RWPE2 (cell line): ENCODE measurements at places on chromosomes 4 and X.

- DNase-seq = no peak
These were observed 302.2 kb downstream of the ARAP2 start for GRCh38 chr4:35942092-35942491.

GRCh38 chrX:46367491-46367890 lies 177.7 kb downstream of the ZNF674 start:
- no peak for DNase-seq

DNA sequence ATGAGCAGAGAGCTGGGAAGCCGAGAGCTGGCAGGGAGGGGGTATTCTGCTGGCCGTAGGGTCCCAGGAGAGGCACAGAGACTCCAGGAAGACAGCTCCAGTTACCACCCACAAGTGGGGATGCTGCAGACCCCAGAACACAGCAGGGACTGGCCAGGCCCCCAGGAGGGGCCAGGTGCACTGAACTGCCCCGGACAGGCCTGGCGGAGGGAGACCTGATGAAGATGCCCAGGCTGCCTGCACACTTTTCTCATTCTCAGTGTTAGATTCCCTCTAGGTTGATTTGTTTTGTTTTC lies 110.8 kb downstream of the CPZ start:
- DNase-seq = no peak

- no peak for DNase-seq
These were observed 63.3 kb downstream of the NOCT start for GRCh38 chr4:139078926-139079325.

- DNase-seq = no peak
These were observed 112.2 kb downstream of the AGTR2 start for GRCh38 chrX:116282751-116283150.

DNA sequence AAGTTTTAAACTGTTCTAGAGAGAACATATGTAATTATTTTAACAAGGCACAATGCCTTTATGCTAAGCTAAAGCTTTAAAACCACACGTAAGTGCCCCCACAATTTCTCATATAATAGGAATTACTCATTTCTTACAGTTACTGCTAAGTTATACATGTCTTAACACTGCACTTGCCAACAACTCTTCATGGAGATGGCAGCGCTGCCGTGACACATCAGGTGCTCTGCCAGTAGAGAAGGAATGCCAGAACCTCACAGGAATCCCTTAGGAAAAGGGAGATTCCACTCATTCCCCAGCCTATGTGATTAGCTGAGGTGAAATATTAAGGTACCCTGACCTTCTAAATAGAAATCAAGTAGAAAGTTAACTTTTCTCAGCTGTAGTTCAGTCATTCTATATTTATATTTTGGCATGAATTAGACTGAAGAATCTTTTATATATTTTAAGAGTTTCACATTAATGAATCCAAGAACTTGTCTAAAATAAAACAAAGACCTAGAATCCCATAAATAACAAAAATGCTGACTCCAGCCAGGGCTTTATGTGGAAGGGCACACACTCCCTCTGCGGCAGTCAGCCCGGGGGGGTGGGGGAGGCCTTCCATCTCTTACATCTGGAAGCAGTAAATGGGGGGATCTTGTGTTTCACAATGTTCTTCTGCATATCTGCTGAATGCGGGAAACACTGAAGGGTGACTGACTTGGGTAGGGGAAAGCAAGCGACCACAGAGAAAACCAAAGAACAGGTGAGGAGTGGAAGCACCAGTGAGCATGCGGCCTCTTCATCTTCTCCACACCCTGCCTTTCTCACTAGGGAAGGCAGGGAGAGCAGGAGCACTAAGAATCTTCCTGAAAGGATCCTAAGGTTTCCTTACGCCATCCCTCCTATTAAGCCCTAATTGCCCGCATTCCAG lies 23.7 kb downstream of the ACSL1 start:
- no peak for DNase-seq

DNA sequence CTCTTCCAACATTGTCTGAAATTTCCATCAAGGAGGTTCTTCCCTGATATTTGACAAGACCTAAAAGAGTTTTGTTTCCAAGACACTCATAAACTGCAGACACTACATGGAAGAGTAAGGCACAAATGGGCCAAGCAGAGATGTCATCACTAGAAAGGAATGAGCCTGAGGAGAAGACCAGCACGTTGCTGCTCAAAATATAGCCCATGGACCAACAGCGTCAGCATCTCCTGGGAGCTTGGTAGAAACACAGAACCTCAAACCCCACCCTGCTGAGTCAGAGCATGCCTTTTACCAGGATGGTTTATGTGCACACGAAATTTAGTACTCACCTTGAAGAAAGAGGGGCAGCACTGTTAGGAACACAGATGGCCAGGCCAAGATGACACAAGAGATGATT lies 128.7 kb upstream of the MID1 start:
- DNase-seq = no peak

DNA sequence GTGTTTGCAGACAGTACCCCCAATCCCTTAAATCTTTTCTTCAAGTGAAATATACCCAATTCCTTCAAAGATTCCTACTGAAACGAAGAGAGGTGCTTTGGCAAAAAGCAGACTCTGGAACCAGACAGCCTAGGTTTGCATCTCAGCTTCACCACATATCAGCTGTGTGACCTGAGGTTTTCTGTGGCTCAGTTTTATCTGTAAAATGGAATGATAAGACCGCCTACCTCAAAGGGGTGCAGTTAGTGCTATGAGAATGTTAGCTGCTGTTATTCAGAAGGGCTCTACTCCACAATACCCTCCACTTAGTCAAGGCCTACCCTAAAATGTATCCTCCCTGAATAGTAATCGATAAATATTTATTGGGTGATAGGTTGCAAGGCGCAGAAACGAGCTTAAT lies 664 bp downstream of the PIR start:
- no peak for DNase-seq

- DNase-seq = no peak
These were observed 96.7 kb downstream of the SRPX start for GRCh38 chrX:38124000-38124399.

GRCh38 chrX:31036895-31037294 lies 34.9 kb downstream of the FTHL17 start:
- DNase-seq = no peak

DNA sequence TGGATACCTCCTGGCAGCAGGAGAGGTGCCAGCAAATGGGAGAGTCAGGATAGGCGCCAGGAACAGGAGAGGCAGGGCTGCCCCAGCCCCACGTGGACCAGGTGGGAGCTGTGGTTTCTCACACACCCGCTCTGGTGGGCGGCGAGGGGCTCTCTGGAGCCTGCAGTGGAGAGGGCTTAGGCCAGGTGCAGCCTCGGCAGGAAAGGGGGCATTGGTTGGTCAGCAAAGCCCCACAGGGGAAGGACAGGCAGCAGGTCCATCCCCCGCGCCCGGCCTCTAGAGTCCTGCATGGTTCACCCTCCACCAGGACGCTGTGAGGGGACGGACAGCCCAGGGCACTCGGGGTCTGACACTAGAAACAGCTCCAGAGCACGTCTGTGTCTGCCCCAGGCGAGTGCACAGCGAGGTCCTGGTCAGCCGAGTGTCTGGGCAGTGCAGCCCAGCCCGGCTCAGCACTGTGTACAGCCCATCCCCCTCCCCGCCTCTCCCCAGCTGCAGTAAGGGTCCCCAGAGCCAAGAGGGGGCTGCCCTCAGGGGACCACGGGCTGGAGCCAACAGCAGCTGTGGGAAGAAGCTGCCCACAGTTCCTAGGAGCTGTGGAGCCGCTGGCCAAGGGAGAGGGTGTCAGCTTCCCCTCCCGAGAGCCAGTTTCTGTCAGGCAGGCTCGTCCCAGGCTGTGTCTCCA lies 8.2 kb downstream of the ATP5ME start:
- DNase-seq = no peak

DNA sequence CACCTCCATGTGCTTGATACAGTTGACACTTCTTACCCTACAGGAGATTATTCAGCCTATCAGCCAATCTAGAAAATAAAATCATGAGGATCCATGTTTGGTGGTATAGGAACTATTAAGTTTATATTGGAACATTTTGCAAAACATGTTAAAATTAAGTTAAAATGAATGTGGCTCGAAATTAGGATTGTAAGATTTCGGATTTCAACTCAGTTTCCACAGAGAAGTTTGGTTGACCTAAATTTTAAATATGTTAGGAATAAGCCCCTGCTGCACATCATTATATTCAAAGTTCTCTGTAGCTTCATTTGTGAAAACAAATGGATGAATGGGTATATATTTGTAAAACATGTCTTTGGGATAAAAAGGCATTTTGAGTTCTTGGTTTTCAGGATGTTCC lies at the start of gene RAB40A:
RAB40A (minus strand) TSS at position 101 of the 400 bp plus-strand sequence. CDS start 18,733 bp downstream, outside the sequence.
- DNase-seq = no peak

GRCh38 chrX:40543661-40544328 lies 37.0 kb upstream of the ATP6AP2 start:
- no peak for DNase-seq

- no peak for DNase-seq
These were observed 204.4 kb downstream of the ZNF330 start for GRCh38 chr4:141425124-141425523.

DNA sequence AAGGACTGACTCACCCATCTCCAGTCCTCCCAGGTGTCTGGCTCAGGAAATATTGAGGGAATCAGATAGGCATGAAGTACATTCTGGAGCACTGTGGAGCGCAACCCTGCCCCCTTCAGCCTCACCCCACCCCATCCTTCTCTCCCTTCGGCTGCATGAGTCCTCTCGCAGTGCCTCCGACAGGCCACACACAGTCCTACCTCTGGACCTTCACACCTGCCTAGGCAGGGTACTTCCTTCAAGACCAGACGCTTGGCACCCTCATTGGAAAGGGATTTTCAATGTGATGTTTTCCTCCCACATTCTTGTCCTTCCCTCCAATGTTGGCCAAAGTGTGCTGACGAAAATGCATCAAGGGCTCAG lies 26.8 kb upstream of the PPP2R2C start:
- DNase-seq = no peak

DNA sequence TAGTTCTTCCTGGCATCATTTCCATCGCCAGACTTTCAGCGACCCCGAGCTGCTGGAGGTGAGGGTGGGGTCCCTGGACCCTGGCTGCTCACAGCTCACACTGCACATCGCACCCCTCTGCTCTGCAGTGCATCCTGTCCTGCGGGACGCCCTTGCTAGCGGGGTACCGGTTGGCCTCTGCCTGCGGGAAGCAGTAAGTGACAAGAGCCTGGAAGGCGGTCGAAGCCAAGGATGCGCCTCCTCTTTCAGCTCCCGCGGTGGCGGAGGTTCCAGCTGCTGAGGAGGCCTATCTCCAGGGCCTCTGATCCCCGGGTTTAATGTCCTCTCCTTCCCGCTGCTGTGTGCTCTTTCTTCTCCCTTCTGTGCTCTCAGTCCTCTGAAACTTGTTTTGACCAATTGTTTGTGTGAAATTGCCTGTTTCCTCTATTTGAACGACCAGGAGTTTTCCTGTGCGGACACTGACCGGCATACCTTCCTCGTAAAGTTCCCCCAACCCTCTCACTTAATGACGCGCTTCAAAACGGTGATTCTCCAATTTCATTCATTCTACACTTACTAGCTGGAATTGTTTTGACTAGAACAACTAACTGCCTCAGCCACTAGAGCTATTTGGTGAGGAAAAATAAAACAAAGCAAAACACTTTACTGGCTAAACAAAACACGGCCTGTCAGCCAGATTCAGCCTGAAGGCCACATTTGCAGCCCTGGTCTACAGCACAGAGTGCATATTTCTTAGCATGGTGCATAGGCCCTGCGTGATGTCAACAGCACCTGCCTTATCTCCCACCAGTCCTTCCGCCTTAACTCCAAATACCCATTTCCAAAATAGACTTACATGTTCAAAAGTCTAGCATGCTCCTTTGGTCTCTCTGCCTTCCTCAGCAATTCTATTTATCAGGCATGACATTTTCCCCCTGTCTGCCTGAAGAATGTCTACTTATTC lies 28.0 kb downstream of the MGAT4D start:
- DNase-seq = no peak
